Stimulated activated naive CD4-positive, alpha-beta T cell treated with Interleukin-2 at 50 U/mL for 16 hours (primary cell): ENCODE measurements at places on chromosomes 2 and 18.

DNA sequence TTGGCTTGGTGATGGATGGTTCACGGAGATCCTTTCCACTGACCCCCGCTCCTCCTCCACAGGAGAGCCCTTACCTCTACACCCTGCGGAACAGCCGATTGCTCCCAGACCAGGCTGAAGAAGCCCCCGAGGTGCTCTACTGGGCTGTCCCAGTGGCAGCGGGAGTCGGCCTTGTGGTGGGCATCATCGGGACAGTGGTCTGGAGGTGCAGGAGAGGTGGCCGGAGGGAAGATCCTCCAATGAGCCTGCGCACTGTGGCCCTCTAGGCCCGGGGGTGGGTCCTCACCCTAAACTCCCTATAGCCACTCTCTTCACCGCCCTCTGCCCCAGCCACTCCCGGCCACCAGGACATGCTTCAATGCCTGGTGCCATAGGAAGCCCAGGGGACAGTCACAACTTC is 108.8 kb upstream of the PPP1CB start:
- no peak for DNase-seq

- DNase-seq: no peak
Measured at GRCh38 chr2:143698888-143699570, 569.8 kb downstream of the ARHGAP15 start.

DNA sequence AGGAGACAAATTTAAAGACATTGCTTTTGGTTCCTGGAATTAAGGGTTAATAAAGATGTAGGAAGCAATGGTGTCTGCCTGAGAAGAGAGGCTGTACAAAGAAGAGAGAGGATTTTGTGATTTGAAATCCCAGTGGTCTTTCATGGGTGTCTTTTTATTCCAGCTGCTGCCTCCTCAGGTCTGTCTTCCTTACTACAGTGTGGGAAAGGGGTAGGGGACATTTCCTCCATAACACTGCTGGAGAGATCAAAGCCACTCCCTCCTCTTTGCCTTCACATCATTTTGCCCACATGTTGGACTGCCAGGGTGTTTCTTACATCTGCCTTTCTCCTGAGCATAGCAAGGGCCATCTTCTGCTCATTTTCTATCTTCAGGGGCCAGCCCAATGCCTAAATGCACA is 348.5 kb downstream of the EN1 start:
- no peak for DNase-seq

DNA sequence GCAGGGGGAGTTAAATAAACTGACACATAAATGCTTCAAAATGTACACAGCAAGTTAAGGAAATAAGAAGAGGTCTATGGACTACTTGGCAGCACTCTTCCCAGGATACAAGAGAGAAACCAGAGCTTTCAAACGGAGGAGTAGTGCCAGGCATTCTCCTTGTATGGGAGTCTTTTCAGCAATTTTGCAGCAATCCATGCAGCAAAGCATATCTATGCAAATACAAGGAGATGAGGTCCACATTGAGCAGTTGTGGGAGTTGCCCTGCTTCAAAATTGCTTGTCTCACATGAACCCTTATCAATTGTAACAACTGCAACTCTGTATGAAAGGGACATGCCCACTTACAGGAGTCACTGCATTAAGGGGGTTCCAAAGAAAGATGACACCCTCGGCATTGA is 37.8 kb downstream of the SCN9A start:
- DNase-seq: no peak

- DNase-seq: no peak
Measured at GRCh38 chr2:190809139-190809764, 71.4 kb upstream of the GLS start.
